ENCODE measurements at places on chromosomes 2 and 18. TPM values are rescaled to one million over a fixed set of nuclear protein-coding genes. Genes with fewer than 3 reads are reported as not detected.

Gene CFAP65
- not detected for total RNA-seq

Gene ARMC9
- total RNA-seq = 2.2 TPM

Gene ANKRD53
- 0.50 TPM for total RNA-seq

Gene AQP4
- total RNA-seq = 0.33 TPM

Gene IL1RL1
- total RNA-seq = 0.75 TPM

Gene CHPF
- total RNA-seq = 26.5 TPM

Gene L3MBTL4
- 5.5 TPM for total RNA-seq

All from liver (tissue), 10 donors.